ENCODE measurements at places on chromosomes 2 and 18.

GRCh38 chr2:223027442-223027841 lies 24.5 kb upstream of the KCNE4 start:
- no peak for DNase-seq

DNA sequence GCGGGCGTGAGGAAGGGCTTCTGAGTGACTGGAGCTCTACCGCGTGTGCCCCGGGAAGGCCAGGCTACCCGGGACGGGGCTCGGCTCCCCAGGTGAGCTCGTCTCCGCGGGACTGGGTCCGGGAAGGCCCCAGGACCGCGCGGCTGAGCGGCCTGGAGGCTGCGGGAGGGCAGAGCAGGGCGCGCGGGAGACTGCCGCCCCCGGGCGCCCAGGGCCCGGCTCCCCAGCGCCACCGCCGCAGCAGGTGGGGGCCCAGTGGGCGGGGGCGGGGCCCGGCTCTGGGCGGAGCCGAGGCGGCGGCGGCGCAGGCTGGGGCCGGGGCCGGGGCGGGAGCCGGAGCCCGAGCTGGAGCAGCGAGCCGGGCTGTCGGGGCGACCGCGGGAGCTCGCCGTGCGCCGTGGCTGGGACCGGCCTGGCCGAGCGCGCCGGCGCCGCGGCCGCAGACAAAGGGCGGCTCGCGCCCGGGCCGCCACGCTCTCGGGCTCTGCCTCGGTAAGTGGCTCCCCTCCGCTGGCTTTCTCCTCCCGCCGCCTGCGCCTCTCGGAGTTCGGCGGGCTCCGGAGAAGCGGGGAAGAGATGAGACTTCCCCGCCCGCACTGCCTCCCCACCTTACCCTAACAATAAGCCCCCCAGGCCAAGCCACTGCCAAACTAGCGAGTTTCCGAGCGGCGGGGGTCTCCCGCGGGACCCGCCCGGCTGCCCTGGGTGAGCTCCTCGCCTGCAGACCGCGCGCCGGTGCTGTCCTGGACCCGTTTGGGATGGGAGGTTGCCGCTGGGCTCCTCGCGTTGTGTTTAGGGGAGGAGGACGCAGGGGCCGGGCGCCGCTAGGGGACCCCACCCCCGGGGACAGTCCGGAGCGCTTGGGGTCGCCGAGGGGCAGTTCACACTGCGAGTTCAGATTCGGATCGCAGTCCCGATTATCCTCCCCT lies at the start of gene MAPK4:
Gene MAPK4 (plus strand): TSS at position 336 of the 929 bp plus-strand sequence. CDS start 103,872 bp downstream, outside the sequence.
- DNase-seq, result no peak

GRCh38 chr2:1140389-1141003 lies 189.8 kb downstream of the SNTG2 start:
- DNase-seq, result peak; percentile 20

GRCh38 chr2:155456222-155456621 lies 757.7 kb downstream of the KCNJ3 start:
- DNase-seq, result no peak

DNA sequence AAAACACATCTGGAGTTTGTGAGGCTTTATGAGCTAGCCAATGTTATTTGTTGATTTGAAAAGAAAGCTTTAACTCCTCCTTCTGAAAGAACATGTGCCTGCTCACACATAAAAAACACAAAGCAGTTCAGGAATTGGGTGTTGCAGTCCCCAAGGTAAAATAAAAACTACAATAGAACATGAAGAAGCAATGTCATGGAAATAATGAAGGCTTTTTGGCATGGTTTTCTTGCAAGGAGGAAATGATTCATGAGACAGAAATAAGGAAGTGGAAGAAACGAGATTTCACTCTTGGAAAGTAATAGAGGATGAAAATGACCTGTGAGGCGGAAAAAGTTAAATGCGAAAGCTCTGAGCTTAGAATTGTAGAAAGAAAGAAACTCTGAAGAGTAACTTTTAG lies 81.1 kb downstream of the TRIB2 start:
- no peak for DNase-seq

GRCh38 chr2:36672199-36672598 lies 24.3 kb upstream of the VIT start:
- no peak for DNase-seq

- no peak for DNase-seq
These were observed 73.7 kb upstream of the MSTN start for GRCh38 chr2:190136259-190136658.

DNA sequence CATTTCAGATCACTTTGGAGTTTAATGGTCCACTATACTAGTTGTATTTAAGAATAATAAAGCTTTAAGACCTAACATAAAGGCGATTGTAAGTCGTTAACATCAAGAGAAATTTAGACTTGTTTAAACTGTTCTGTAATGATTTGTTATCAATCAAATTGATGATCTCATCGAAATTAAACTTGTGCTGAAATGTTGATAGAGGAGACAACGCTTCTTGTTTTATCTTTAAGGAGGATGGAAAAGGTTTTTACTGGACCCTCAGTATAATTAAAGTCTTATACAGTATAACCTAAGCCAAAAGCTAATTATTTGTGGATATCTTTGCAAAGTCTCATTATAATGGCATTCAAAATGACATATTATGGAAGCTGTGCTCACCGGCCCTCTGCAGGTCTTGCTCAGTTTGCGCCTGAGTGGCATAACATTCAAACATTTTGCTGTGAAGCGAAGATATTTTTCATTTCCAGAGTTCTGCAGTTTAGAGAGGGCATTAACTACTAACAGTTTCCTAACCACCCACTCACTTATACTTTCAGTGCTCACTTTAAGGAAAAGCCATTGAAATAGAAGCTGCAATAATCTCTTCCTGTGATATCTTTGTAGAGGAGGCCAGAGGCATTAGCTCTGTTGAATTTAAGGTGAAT lies 1.4 kb upstream of the SERTAD2 start:
- DNase-seq, result no peak

DNA sequence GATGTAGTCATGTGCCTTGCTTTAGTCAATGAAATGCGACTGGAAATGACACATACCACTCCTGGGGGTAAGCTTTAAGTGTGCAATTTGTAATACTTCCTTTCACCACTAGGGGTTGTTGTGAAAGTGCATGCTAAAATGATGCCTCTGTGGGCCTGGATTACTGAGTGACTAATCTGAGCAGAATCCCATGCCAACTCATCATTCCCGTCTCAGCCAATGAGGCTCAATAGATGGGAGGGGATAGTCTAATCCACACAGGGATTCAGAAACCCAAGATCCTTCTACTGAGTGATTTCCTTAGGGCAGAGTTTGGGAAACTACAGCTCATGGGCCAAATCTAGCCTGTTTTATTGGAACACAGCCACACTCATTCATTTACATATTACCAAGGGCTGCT lies 54.0 kb downstream of the HRH4 start:
- no peak for DNase-seq

- DNase-seq, result no peak
These were observed 145.0 kb downstream of the SPP2 start for GRCh38 chr2:234195516-234195915.

GRCh38 chr2:126586317-126586716 lies 69.6 kb upstream of the GYPC start:
- no peak for DNase-seq

DNA sequence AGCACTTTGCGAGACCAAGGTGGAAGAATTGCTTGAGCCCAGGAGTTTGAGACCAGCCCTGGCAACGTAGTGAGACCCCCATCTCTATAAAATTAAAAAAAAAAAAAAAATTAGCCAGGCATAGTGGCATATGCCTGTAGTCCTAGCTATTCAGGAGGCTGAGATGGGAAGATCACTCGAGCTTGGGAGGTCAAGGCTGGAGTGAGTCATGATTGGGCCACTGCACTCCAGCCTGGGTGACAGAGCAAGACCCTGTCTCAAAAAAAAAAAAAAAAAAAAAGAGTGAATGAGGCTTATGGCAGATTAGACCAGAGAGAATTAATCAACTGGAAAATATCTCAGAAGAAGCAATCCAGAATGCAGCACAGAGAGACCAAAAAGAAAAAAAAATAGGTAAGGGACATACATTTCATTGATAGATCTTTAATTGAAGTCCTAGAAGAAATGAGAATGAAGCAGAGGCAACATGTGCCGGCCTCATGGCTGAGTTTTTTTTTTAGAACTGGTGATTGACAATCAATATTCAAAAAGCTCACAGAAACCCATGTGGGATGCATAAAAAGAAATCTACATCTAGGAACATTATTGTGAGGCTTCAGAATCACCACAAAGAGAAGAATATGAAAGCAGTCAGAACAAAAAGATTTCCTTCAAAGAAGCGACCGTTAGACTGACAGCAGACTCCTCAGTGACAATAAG lies 32.2 kb upstream of the ELAC1 start:
- DNase-seq, result no peak

- DNase-seq, result no peak
These were observed 41.4 kb downstream of the KLHL29 start for GRCh38 chr2:23426263-23426905.

GRCh38 chr2:29074411-29074810 lies at the start of gene PCARE:
TSS of gene PCARE (minus strand) at chr2:29074523. CDS start at chr2:29074261, 262 bp downstream.
- DNase-seq, result no peak

- no peak for DNase-seq
These were observed 210.0 kb upstream of the SALL3 start for GRCh38 chr18:78769502-78770105.

DNA sequence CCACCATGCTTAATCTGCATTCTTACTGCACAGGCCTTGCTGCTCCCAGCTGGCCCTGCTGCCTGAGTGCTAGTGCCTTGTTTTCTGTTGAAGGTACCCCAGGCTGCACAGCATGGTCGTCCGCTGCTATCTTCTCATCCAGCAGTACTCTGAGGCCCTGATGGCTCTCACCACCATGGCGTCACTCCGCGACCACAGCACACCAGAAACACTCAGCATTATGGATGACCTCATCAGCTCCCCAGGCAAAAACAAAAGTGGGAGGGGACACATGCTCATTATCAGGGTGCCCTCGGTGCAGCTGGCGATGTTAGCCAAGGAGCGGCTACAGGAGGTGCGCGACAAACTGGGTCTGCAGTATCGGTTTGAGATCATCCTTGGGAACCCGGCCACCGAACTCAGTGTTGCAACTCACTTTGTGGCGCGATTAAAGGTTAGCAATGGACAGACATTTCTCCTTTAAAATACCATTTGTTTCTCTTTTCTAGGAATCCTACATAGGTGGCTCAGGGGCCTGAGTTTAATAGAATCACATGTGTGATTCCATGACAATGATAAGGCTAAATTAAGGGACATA lies 110.5 kb downstream of the ESCO1 start:
- DNase-seq, result no peak

GRCh38 chr2:31736695-31737454 lies 156.1 kb upstream of the SRD5A2 start:
- no peak for DNase-seq

DNA sequence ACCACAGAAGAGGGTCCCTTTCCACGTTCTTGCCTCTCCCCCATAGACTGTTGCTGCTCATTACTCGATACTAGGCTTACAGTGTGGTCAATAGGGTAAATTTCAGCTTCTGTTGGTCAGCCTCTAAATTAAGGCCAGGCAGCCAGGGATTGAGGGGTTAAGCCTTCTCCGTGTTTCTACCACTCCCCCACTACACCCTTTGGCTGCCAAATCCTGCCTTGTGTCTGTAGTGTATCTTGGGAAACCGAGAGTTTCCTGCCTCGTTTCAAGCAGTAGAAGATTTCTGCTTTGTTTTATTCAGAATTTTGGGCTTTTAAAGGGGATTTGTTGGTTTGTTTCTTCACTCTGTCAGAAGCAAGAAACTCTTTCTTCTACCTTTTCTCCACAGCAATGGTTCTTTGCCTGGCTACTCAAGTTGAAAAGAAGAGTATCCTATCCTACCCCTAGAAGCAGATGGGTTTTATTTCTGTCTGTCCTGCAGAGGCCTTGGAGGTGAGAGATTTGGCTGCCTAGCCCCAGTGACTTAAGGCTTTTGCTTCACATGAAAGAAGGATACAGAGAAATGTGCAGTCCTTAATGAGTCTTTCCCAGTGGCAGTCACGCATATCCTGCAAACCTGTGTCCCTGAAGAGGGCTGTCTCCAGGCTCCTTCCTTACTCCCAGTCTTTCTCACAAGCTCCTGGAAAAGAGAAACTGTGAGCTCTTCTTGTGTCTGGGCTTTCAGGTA lies 261.5 kb upstream of the TANK start:
- no peak for DNase-seq

DNA sequence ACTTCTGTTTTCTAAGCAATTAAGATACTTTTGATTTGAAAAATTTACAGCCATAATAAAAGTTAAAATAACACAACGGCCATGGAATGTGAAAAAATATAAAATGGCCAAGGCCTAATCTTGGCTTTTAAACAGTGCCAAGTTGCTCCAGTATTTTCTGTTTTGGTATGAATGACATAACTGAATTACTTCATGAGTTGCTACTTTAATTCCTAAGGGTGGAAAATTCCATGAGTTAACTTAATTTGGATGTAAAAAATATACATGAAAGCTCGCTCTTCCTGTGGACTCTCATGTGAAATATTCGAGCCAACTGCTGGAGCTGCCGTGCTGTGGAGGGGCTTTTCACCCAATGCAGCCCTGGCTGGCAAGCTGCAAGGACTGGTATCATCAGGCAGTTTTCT lies 286.0 kb upstream of the CCDC68 start:
- DNase-seq, result no peak

DNA sequence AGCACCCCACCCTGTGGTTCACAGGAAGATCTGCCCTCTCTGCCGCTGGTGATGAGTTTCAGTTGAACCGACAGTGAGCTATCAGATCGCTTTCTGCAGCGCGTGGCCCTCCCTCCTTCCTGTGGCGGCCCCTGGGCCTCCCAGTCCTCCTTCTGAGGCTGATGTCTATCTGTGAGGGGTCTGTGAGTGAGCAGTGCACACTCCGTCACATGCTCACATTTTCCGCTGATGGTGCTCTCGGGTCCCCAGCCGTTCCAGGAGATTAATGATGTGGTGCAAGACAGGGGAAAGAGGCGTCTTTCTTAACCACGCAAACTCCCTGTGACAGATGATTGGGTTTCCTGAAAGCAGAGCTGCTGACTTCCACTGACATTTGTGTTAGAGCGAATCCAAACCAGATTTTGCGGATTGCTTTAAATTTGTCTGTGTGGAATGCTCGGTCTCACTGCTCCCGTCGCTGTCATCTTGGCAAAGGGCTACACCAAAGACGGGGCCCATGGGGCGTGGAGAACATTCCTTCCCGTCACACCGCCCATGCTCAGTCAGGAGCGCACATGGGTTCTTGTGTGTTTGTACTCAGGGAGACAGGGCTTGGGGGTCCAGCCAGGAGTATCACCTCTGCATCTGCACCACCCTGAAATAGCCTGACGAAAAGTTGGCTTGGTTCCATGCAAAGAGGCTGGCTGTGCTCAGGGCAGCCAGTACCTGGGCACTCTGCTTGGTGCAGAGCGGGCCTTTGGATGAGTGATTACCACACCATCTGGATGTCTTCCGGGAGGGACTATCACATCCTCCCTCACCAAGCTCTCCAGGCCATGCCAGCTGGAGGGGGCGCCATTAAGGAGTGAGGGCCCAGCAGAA lies 154.7 kb upstream of the HS6ST1 start:
- no peak for DNase-seq

GRCh38 chr2:110650346-110650745 lies 27.5 kb downstream of the BUB1 start:
- DNase-seq, result no peak

All from T follicular helper cell (primary cell).